ENCODE measurements at places on chromosomes 2 and 18.

GRCh38 chr18:23229472-23229871, 94.2 kb downstream of the CABLES1 start:
- no peak for DNase-seq

- DNase-seq = no peak
Observed at GRCh38 chr2:189328848-189329245, 112.4 kb upstream of the WDR75 start.

- DNase-seq = no peak
Observed at GRCh38 chr2:70425682-70426301, 123.9 kb upstream of the FAM136A start.

- DNase-seq = no peak
Observed at GRCh38 chr18:28801876-28802275, 624.9 kb upstream of the CDH2 start.

DNA sequence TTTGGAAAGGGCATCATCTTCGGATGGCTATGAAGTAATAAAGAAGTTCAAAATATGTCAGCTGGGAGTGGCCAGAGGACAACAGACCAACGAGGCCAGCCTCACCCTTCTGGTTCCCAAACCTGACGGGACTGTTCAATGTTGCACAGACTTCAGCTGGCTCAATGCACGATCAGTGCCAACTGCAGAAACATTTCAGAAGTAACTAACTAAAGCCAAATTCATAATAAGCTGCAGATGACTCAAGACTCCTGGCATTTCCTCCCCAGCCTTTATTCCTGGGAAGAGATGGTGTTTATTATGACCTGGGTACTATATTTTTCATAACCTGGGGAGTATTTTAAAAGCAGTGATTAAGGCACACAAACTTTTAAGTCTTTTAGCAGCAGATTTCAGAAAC, 3.8 kb upstream of the ATP6V1C2 start:
- peak; percentile 43 for DNase-seq

DNA sequence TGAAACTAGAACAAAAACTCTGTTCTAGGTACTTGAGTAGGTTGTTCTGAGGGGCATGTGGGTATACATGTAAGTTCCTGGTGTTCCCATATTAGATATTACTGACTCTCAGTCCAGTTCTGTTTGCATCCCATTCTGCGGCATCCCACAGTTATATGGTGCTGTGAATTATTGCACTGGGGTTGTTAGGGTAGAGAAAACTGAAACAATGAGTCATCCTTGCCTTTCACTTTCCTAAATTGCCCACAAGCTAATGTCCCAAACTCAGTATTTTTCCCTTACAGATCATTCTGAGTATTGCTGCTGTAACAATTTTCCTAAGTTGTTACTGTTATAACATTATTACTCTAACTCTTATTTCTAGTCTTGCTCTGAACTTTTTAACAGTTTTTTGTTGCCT, 3.0 kb downstream of the WDR75 start:
- DNase-seq = no peak

- peak; percentile 58 for DNase-seq
Observed at GRCh38 chr18:49884959-49885358, 71.6 kb upstream of the ACAA2 start.

DNA sequence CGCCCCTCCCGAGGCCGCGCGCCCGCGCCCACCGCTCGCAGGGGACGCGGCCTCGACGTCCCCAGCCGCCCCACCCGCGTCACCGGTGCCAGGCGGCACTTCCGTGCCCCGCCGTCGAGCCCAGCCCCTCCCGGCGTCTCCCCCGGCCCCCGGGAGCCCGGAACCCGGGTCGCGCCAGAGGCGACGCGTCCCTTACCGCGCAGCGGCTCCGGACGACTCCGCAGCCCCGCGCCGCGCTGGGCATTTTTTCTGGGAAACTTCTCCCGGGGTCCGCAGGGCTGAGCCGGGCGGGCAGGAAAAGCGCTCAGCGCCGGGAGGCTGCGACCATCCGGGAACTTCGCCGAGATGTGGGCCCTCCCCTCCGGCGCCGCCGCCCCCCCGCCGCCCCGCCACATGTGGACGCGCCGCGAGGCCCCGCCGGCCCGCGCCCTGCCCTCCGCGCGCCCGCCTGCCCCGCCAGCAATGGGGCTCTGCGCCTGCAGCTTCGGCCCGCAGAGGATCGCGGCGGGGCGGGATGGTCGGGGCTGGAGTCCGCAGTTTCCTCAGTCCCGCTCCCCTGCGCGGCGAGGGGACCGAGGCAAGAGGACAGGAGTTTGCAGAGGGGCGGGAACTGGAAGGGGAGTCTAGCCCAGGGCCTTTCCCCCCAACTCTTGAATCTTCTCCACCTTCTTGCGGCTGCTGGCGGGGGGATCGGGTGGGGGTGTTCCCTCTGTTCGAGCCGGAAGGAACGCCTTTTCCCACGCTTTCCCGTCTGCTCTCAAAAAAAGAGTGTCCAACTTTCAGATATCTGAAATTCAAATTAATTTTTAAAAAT, 81.5 kb downstream of the CHRNA1 start:
- no peak for DNase-seq

DNA sequence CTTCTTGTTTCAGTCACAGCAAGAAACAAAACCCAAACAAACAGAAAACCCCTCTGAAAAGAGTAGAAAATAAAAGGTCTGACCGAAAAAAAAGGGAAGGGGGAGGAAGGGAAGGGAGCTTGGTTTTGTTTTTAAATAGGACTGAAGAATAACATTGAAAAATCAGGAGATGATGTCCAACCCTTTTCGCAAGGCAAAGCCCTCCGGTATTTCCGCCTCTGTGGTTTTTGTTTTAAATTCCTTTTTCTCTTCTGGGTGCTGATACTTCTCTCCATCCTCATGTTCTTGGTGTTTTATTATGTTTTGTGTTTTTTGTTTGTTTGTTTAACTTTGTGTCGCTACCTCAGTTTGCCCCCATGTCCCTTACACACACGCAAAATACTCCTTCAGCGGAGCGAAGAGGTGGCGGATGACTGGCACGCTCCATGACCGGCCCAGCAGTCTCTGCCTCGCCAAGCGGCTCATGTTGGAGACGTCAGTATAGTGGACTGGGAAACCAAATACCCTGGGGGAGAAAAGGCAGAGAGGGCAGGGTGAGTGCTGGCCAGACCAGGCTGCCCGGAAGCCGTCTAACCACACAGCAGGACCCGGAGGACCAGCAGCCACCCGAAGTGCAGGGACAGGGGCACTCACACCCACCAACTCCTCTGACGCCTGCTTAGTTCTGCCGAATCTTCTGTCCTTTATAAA, 65.7 kb upstream of the POMC start:
- DNase-seq = no peak

GRCh38 chr2:191231995-191232394, 13.2 kb upstream of the MYO1B start:
- DNase-seq = no peak

DNA sequence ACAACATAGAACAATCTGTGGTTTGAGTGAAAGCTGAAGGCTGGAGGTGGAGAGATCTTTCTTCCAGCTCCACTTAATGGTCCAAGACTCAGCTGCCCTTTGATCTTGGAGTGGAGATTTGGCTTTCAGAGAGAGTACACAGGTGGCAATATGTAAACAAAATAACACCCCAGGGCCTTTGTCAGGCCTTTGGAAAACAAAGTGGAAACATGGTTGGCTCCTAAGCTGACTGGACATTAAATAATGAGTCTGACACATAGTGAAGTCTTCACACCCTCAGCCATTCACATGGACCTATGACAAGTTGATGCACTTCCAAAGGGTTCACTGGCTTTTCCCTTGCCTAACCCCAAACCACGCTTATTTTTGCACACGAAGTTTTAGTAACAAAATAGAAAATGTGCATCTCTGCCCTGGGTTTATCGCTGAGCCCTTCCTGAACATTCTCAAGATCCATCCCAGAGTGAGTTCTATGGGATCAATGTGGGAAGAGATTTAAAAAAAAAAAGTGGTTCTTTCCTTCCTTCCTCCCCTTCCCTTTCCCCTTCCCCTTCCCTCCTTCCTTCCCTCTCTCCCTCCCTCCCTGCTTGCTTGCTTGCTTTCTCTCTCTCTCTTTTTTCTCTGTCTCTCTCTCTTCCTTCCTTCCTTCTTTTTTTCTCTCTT, 201.3 kb upstream of the NT5C1B start:
- DNase-seq = peak; percentile 22

- no peak for DNase-seq
Observed at GRCh38 chr2:189498205-189498604, 56.9 kb downstream of the WDR75 start.

DNA sequence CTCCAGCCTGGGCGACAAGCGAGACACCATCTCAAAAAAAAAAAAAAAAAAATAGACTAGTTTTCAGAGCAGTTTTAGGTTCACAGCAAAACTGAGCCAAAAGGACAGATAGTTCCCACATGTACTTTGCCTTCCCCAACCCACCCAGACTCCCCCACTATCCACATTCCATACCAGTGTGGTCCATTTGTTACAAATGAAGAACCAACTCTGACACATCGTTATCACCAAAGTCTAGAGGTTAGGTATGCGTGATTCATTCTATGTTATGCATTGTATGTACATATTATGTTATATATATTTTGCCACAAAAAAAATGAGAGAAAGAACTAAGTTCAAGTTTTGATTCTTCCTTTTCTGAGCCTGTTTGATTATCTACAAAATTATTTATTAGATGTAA, 3.5 kb downstream of the DUSP11 start:
- no peak for DNase-seq

GRCh38 chr2:168086851-168087250, 160.5 kb downstream of the STK39 start:
- DNase-seq = peak; percentile 98

- no peak for DNase-seq
Observed at GRCh38 chr2:235391921-235392615, 101.8 kb upstream of the AGAP1 start.

GRCh38 chr2:66534461-66534860, 99.5 kb downstream of the MEIS1 start:
- DNase-seq = no peak

DNA sequence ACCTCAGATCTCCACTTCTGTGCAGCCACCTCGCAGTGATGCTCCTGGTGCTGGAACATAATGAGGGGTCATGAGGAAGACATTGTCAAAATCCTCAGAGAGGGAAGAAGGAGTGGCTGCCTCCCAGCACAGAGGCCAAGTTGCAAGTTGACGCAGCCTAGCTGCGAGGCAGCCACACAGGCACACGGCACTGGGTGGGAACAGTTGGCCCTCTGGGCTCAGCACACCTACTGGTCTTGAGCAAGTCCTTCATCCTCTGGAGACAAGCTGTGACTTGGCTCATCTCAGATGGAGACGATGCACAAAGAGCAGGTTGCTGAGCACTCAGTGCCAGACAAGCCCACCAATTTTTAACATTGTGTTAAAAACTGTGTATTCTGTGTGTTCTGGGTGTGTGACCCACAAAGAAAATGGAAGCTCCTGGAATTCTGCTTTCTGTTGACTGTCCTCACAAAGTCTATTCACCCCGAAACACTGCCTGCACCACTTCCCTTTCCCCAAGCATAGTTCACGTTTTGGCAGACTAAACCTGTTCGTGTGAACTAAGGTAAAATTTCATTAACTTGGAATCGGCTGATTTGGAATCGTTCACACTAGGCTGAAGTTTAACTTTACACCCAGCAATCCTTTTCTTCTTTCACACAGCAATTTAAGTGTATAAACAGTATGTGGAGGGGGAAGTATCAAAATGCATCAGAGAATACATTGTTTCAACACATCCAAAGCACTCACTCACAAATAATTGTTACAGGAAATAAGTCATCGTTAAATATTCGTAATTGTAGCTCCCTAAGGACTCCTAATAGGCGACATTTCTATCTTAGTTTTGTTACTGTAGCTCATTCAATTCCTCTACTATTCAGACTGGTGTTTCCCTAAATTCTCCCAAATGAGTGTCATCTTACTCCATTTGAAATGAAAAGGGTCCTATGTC, 266.6 kb upstream of the ID2 start:
- no peak for DNase-seq

DNA sequence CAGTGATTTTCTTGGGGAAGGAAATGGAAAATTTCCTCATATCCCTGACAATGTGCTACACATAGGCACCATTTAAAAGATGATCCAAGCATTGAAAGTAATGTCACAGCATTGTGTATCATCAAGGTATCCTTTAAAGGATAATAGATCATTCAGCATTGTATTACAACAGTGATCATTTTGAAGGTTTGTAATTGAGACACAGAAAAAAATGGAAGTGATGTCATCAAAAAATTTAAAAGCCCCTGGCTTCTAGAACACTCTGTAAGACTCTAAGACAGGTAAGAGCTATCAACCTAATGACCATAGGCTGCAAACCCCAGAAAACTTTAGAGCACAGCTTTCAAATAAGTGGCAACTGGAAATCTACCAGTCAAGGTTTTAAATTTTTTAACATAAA, 271.4 kb downstream of the ETAA1 start:
- no peak for DNase-seq

GRCh38 chr2:67871686-67872412, 191.0 kb downstream of the C1D start:
- DNase-seq = no peak

GRCh38 chr18:7020995-7021777, 96.4 kb downstream of the LAMA1 start:
- no peak for DNase-seq

DNA sequence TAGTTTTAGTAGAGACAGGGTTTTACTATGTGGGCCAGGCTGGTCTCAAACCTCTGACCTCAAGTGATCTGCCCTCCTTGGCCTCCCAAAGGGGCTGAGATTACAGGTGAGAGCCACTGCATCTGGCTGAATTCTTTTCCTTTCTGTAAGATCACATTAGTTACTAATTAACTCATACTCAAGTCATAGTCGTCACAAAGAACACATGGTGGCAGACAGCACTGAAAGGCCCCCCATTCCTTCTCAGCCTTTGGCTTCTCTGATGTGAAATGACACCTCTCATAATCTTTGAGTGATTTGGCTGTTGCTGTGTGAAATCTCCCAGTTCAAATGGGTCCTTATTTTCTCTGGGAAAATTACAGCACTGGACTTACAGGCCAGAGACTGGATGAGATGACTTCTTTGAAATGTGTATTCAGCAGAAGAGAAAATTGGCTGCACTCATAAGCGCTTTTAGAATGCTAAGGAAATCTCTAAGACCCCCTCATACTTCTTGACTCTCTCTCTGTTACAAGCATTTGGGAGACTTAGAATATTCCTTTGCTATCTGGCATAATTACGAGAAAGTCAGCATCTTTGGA, 764.8 kb downstream of the RNF144A start:
- DNase-seq = no peak

DNA sequence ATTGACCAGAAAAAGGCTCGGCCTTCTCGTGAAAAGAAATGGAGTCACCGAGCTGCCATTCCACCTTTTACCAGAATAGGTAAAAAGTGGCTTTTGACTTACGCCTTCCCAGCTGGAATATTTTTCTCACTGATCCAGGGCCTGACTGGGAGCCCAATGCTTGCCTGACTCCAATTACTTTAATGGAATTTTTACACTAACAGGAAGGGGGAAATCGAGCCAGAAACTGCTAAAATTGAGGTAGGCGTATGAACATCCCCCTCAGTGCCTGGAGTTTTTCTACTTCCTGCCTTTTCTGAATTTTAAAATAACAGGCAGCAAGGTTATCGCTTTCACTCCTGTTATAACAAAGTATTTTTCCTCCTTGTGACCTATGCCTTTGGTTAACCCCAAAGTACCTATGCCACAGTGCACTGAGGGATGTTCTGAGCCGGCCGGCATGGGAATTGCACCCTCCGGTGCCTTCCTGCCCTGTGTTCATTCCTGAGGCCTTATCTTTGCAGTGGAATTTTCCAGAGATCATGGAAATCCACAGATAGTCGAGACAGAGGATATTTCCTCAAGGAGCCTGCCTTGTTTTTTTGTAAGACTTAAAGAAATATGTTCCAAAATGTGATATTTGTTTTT, 18.3 kb upstream of the RPL31 start:
- DNase-seq = no peak

Data from LNCaP clone FGC (cell line).